Sigmoid colon (tissue), 7 donors: ENCODE measurements at places on chromosomes 7 and 10.

GRCh38 chr7:471191-471865 lies 48.3 kb downstream of the PDGFA start:
- no peak for DNase-seq

DNA sequence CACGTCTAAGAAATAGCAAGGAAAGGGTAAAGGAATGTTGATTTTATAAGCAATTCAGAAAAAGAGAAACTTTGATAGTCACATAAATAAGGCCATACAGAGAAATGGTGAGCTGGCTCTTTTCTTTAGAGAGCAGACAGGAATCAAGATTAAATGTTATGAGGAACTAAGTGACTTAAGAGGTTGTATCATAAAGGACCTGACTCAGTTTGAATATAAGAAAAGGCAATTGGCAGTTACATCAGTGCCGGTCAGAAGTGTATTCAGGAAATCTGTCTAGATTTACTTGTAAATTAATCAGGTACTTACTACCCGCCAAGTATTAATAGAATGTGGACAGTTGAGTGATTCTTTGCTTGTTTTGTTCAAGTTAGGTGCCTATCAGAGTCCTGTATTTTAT lies 2.1 kb downstream of the MRPL32 start:
- DNase-seq = no peak

- peak; percentile 72 for DNase-seq
Measured at GRCh38 chr10:132542086-132542775, 4.6 kb downstream of the INPP5A start.

DNA sequence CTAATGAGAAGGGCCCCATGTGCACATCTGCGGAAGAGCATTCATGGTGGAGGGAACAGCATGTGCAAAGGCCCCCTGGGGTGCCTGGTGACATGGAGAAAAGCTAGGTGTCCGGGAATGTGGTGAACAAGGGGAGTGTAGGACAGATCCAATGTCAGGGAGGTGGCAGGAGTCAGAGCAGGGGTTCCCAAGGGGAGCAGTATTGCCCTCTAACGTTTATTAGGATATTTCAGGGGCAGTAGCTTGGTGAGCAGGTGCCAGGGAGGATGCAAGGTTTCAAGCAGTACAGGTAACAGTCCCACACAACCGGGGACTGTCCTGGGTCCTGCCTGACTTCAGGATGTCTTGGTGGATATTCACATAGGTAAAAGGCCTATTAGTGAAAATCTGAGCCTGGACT lies 209.6 kb downstream of the EMX2 start:
- DNase-seq = no peak

- no peak for DNase-seq
Measured at GRCh38 chr7:53218730-53219504, 183.5 kb downstream of the POM121L12 start.

GRCh38 chr10:56318816-56319215 lies 42.2 kb downstream of the ZWINT start:
- no peak for DNase-seq

DNA sequence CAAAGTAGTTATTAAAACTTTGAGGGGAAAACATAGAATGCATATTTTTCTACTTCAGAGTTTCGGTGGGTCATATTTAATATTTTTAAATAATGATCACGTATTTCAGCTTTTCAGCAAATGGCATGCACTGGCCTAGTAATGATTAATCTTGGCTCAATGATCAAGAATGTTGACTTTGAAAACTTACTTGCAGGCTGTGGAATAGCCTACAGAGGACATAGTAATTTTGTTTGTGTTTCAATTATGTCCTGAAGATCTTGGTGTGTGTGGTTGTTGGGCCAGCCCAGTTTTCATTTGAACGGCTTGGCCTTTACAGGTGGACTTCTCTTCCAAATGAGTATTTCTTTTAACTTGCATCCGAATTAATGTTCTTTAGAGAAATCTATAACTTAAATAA lies 35.1 kb downstream of the ADD3 start:
- DNase-seq = no peak

DNA sequence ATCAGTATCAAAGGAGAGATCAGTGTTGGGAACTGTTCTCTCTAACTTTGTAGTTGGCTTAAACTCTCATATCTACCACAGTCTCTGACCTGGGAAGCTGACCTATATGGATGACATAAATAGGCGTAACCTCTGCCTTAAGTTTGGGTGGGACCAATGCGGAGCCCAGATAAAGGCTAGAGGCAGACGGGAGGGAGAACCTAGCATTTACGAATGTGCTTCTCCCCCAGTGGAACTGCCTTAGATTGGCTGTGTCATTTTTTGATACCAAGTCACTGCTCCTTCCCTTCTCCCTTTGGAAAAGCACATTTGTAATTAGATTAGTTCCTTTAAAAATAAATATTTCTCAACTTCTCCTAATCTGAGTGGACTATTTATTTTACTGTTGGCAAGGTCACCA lies 23.7 kb upstream of the LRRN3 start:
- no peak for DNase-seq

GRCh38 chr7:65971021-65971420 lies 11.0 kb downstream of the GUSB start:
- peak; percentile 32 for DNase-seq

GRCh38 chr7:43803865-43804264 lies 45.4 kb downstream of the BLVRA start:
- DNase-seq = no peak

DNA sequence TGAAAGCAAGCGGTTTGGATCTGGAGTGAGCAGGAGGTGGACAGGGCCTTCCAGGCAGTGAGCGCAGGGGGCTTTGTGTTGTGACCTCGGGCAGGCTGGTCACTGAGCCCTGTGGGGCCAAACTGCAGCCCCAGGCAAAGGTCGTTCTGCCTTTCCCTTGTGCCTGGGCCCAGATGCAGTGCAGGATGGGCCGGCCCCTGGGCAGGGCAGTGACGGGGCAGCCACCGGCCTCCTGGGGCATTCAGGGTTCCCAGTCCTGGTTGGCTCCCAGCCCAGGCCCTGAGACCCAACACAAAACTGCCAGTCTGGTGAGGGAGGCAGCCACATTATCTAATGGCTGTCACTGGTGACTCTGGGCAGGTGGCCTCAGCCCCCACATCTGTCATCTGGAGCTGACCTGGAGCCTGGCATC lies 7.1 kb downstream of the ARPC1B start:
- DNase-seq = no peak

DNA sequence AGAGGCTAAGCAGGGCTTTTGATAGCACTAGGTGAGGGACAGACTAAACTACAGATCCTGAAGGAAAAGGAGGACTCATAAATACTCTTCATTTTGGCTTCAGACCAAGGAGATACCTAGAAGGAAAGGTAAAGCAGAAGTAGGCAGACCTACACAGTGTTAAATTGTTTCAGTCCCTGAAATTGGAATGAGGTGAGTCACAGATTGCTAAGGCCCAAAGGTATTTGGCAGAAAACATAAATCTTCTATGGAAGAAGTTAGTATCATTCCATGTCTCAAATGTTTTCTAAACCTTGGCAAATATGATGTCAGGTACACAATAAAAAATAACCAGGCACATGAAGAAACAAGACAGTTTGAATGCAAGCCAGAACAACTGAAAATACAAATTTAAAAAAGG lies 30.0 kb downstream of the MTERF1 start:
- no peak for DNase-seq

- DNase-seq = no peak
Measured at GRCh38 chr10:33066558-33067236, 108.7 kb upstream of the ITGB1 start.

DNA sequence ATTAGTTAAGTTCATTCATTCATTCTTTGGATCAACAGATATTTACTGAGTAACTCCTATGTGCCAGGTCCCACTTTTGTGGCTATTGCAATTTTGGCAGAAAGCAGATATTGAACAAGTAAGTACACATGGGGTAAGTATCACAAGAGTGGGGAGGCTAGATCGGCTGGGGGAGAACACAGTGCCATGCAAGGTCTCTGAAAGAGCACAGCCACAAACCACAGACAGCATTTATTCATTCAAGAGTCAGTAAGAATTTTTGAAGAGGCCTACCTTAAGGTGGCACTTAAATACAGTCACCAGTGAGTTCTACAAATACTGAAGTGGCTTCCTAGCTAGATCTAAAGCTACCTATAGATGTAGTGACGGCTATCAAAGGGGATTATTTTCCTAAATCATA lies 304.2 kb downstream of the RNLS start:
- no peak for DNase-seq
